Activated CD8-positive, alpha-beta memory T cell treated with anti-CD3 and anti-CD28 coated beads, Interleukin-2, amount 10 ng/mL, durations not matched to agents 7 days and 5 days (primary cell): ENCODE measurements at places on chromosomes 7 and 10.

- no peak for DNase-seq
Observed at GRCh38 chr10:129864601-129865126, 99.4 kb downstream of the EBF3 start.

DNA sequence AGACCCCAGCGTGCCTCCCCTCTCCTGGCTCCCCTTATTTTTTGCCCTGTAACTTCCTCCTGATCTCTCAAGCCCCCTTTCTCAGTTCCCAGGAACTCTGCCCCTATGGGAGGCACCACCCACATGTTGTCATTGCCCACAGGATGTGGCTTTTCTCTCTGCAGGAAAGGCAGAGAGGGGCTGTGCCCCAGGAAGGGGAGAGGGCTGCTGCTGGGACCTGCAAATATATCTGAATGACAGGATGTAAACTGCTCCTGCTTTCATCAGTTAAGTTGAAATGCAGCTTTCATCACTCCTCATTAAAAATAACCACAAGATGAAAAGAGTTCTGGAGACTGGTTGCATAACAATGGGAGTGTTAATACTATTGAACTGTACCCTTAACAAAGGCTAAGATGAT is 103.3 kb downstream of the CLEC2L start:
- peak; percentile 54 for DNase-seq

DNA sequence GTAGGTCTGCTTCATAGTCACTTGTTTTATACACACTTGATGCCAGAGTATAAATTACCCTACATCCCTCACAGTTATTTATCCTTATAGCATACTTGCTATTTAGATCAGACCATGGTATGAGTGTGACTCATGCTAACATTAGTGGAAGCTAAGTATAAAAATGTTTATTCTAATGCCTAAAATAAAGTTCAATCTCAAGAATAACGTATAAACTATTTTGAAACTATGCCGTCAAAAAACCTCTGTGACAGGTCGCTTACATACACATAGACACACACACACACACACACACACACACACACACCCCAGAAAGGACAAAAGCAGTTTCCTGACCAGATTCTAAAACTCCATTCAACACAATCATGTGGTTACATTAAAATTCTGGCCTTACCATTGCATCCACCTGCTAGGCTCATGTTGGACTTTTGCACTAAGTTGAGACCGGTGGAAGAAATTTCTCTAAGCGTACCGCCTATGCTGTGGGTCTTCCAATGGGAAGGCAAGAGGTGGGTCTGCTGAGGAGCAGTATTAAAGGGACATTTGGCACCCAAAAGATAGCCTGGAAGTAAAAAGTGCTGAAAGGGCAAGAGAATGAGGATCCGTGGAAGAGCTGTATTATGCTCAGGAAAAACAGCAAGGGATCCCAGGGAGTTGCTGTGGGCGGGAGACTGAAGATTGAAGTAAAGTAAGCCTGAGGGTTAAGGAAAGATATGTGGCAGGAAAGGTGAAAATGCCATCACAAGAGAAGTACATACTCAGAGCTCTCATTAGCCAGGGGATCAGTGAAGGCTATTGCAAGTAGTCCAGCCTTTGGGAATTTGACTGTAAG is 5.0 kb downstream of the FOXP2 start:
- DNase-seq, result no peak

DNA sequence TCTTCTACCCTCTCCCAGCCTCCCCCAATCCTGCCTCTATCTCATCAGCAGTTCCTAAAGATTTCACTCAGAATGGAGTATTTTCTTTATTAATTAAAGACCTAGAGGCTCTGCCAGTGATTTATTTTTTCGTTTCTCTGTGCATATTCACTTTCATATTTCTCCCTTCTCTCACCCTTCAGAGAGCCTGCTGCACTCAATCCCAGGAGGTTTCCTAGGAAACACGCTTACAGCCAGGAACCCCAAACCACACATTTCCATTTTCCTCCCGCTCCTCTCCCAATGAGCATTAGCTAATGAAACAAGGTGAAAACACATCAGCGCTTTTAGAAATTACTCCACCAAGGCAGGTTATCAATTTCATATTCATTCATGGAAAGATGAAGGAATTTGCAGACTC is 180.2 kb downstream of the FRMD4A start:
- DNase-seq, result no peak

- no peak for DNase-seq
Observed at GRCh38 chr7:121355574-121355973, 26.8 kb downstream of the WNT16 start.

DNA sequence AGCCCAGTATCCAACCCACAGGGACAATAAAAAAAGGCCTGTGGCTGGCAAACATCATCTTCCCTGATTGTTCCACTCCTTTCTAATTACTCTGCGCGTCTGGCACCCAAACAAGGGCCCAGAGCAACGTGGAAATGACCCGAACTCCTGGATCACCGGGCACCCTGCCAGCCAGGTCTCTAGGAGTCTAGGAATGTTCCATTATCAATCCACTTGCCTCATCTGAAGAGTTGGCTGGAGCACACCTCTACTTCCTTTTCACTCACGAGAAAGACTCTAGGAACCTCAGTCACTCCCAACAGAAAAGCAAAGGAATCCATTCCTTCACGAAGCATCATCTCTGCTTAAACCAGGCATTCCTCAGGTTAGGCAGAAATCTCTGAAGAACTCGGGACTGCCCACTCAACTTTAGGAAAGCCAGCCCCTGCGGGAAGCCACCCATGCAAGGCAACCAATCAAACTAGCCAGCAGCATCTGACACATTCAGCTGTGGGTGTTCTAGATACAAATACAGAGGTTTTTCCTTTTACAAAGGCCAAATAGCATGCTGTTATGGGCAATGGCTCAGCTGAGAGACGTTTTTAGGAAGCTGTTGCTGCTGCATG is 37.7 kb downstream of the ATXN7L1 start:
- DNase-seq, result no peak

DNA sequence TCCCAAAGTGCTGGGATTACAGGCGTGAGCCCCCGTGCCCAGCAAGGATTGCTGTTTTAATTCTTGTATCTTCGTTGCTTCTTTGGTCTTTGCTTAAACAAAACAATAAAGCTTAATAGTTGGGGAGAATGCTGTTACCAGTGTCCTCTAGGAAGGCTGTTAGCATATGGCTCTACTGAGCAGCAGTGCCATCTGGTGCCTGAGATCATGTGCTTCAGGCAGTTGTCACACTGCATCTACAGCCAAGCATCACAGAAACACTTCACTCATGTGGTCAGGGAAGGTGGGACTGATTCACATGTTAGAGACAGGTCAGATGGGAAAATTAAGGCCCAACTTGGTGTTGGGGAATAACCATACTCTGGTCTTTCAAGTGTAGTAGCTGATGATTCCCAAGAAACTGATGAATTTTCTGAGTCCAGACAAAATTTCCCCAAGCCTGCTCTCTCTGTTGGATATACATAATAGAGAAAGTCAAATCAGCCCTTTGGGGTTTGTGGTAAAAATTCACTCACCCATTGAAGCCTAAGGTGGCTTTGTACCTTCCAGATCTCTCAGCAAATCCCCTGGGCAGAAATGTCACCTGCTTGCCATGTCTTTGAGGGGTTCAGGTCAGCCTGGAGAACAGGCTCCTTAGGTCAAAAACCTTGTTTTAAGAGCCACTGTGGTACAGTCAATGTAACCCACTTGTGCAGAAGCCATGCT is 28.4 kb downstream of the UBE2D4 start:
- peak; percentile 49 for DNase-seq

- DNase-seq, result peak; percentile 28
Observed at GRCh38 chr7:151367284-151367683, 25.7 kb downstream of the NUB1 start.

GRCh38 chr10:85995791-85996190 is 370.8 kb downstream of the GRID1 start:
- peak; percentile 42 for DNase-seq

GRCh38 chr10:24914148-24914547 is 38.3 kb downstream of the PRTFDC1 start:
- DNase-seq, result no peak

DNA sequence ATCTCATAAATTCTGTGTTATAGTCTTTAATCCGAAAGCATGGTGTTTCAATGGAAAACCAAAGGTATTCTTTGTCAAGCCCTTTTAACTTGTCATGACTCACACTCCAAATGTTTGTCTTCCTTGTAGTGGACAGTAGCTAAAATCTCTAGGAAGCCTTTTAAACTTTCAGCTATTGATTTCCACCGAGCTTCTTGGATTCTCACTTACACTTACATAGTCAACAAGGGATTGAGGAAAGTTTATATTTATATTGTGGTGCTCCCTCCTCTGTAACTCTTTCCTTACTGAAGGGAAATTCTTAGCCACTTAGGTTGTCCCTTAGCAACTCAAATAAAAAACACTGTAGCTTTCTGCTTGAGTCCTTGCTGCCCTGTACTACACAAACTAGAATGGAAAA is 31.2 kb upstream of the GPR37 start:
- DNase-seq, result no peak

- DNase-seq, result no peak
Observed at GRCh38 chr7:24966802-24967201, 13.2 kb downstream of the OSBPL3 start.

GRCh38 chr7:138478499-138478908 is 18.4 kb downstream of the TRIM24 start:
- no peak for DNase-seq

- no peak for DNase-seq
Observed at GRCh38 chr10:132371641-132372081, 25.3 kb upstream of the PWWP2B start.

DNA sequence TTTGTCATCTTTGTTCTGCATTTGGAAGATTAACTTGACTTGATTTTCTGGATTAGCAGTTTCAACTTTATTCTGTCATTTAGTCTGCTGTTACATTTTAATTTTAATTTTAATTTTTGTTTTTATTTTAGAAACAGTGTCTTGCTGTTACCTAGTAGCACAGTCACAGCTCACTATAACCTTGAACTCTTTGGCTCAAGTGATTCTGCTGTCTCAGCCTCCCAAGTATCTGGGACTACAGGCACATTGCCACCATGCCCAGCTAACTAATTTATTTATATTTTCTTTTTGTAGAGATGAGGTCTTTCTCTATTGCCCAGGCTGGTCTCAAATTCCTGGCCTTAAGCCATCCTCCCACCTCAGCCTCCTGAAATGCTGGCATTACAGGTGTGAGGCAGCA is 35.3 kb downstream of the PALS2 start:
- DNase-seq, result no peak

DNA sequence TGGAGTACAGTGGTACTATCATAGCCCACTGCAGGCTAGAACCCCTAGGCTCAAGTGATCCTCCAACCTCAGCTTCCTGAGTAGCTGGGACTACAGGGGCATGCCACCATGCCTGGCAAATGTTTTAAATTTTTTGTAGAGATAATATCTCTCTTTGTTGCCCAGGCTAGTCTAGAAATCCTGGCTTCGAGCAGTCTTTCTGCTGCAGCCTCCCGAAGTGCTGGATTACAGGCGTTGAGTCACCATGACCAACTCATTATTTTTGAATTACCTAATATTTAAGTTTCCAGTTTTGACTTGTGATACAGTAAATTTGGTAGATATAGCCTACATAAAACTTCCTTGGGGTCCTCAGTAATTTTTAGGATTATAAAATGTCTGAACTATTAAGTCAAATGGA is 74.1 kb downstream of the RUNDC3B start:
- no peak for DNase-seq

- DNase-seq, result no peak
Observed at GRCh38 chr10:4043897-4044665, 259.1 kb upstream of the KLF6 start.

GRCh38 chr7:158945519-158945918 is 89.2 kb downstream of the DYNC2I1 start:
- no peak for DNase-seq

GRCh38 chr10:35336084-35336831 is at the start of gene CCNY:
Gene CCNY, plus strand, starts transcription at chr10:35336509. Its CDS starts 545 bp downstream, at chr10:35337054.
- DNase-seq, result peak; percentile 81

- no peak for DNase-seq
Observed at GRCh38 chr10:349081-349480, 213.8 kb downstream of the ZMYND11 start.

DNA sequence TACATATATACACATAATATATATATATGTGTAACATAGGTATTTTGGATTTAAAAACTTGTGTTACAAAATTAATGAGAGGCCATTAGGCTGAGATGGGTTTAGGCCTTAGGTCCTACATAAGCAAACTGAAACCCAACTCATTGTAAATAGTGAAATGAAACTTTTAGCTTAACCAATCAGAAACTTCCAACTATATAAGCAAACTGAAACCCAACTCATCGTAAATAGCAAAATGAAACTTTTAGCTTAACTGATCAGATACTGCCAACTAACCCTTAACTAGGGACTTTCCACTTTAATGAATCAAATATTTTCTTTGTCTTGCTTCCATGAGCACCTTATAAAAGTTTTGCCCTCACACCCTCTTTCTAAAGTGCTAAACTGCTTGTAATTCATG is 17.3 kb upstream of the SAMD9L start:
- DNase-seq, result no peak

DNA sequence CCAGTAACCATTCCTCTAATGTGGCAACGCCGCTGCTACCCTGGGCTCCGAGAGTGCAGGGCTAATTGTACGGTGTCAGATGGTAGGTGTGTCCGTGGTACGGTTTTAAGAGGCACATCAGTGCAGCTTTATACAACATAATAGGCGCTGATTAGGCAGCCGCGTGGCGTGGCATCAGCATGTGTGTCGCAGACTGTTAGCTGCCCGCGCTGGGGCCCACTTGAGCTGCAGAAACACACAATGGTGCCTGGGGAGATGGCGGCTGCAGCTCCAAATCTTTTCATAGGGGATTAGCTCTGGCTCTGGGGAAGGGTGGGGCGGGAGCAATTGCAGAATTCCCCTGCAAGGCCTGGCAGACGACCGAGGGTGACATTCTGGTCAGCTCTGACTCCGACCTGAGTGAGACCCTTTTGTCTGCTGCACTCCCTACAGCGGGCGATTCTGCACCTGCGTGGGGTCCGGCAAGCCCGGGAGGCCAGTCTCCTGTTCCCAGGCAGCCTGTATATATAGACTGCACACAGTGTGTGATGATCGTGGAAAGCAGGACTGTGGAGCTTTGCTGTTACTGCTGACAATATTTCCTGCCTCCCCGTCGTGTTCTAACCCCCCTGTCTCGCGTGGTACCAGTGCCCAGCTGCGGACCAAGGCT is 722.7 kb upstream of the CELF2 start:
- no peak for DNase-seq

- DNase-seq, result no peak
Observed at GRCh38 chr10:84291384-84291783, 37.0 kb upstream of the CCSER2 start.

DNA sequence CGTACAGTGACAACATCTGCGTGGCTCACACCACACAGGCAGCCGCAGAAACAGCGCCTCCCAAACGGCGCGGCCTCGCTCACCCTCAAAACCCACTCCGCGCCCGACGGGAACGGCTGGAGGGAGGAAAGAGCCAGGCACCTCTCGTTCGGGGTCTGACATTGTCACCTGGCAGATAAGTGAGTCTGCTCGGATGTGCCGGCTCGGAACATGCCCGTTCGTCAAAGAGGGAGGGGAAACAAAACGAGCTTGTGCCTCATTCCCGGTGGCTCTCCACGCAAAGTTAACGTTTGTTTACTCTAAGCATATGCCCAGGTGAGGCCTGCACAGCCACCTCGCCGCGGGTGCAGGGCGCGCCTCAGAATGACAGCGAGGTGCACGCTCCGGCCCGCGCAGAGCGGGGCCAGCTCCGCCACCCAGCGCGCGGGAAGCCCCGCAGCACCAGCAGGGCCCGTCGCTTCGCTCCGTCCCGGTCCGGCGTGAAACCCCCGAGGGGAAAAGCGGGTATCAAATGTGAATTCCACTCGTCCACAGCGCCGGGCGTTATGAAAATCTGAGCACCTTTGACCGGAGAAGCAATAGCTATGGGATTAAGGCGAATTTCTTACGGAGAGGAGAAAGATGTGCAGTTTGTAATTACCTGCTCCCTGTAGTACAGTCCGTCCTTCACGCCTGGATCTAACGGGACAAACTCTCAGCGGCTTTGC is 13.1 kb downstream of the CNPY1 start:
- no peak for DNase-seq
